H7 (cell line): ENCODE measurements at places on chromosomes 3 and 15. TPM values are rescaled to one million over a fixed set of nuclear protein-coding genes. Genes with fewer than 3 reads are reported as not detected.

The PTPRG gene
- total RNA-seq = 54.4 and 81.5 TPM in 2 replicates

The CLDN16 gene
- total RNA-seq = 0.96 and 1.6 TPM in 2 replicates

The GP5 gene
- not detected in 2 replicates for total RNA-seq

The COL8A1 gene
- total RNA-seq = 0.59 and 1.2 TPM in 2 replicates

The ADCY5 gene
- 2.4 and 5.1 TPM in 2 replicates for total RNA-seq

The ZNF609 gene
- 24.8 and 32.8 TPM in 2 replicates for total RNA-seq

The AMIGO3 gene
- total RNA-seq = 5.7 and 5.8 TPM in 2 replicates

The PARP15 gene
- not detected in 2 replicates for total RNA-seq

The FANCD2OS gene
- total RNA-seq = not detected in 2 replicates

The TTLL13 gene
- 0.07 and 0.14 TPM in 2 replicates for total RNA-seq

GRCh38 chr3:105747696-105748095, 121.1 kb downstream of the CBLB start:
- DNase-seq = no peak

DNA sequence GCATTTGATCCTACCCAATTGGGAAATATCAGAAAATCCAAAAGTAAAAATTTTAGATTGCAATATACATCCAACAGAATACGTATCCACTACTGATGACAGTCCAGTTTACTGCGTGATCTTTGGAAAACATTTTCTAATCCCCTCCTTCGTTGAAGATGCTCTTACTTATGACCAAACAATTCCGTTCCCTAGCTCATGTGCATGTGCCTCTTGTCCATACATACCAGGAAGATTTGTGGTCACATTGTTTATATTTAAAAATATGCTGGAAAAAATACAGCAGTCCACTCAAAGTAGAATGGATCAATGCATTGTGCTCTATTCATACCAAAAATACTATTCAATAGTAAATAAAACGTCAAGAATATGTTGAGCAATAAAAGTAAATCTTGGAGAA, 135.3 kb downstream of the CHL1 start:
- DNase-seq = no peak

GRCh38 chr3:156630081-156630772, 44.2 kb upstream of the TIPARP start:
- DNase-seq = peak; percentile 23

- DNase-seq = no peak
Observed at GRCh38 chr15:82890338-82890994, 62.1 kb downstream of the HOMER2 start.

GRCh38 chr3:147572970-147573340, 163.8 kb downstream of the ZIC1 start:
- DNase-seq = no peak

- no peak for DNase-seq
Observed at GRCh38 chr3:76203578-76203977, 418.2 kb upstream of the ZNF717 start.

DNA sequence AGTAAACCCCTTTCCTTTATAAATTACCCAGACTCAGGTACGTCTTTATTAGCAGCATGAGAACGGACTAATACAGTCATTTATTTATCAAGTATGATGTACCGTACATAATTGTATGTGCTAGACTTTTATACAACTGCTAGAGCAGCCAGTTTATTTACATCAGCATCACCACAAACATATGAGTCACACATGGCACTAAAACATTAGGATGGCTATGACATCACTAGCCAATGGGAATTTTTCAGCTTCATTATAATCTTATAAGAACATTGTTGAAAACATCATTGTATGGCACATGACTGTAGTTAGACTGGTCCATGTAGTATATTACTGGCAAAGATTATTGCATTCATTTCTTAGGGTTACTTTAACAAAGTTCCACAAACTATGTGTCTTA, 121.7 kb downstream of the ZMAT3 start:
- no peak for DNase-seq

DNA sequence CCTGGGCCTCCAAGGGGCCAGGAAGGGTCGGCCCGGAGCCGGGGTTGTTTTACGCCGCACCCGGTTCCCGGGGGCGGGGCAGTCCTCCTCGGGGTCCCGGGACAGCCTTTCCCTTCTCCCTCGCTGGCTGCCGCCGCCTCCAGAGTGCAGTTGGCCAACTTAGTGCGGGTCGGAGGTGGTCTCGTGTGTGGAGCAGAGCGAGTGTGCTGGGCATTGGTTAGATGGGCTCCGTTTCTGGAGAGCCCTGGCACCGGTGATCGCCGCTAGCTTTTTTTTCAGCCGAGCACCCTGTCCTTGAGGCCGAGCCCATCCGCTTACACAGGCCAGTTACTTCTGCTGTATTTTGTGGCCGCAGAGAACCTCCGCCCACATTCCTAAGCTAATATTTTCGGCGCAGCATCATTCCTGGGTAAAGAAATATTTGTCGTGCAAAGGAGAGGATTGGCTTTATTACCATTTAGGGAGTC, 585 bp downstream of the KIF23 start:
- peak; percentile 84 for DNase-seq

GRCh38 chr15:88223084-88223483, 33.5 kb downstream of the NTRK3 start:
- no peak for DNase-seq

DNA sequence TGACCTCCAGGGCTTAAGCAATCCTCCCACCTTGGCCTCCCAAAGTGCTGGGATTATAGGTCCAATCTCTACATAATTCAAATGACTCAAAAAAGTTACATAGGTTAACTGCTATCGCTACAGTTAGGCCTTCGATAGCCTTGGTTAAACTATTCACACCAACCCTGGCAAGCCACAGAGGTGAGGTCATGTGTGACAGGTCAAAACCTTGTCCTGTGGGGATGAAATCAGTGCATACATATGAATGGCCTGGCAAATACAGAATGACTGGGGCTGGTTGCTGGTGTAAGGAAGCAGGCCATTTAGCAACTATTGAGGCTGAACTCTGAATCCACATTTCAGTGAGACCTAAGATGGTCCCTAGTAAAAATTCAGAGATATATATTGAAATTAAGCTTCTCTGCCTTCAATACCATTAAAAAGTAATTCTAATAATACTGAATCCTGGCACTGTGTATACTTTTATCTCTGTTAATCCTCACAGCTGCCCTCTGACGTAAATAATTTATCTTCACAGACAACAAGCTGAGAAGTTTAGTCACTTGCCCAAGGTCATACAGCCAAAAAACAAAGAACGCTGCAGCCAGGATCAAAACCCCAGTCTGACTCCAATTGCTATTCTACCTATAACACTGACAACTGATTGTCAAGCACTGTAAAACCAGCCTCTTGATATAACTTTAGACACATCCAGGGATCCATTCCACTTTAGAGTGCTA, 35.3 kb downstream of the MKRN2 start:
- DNase-seq = no peak

GRCh38 chr3:155325263-155325835, 31.9 kb upstream of the STRIT1 start:
- no peak for DNase-seq

GRCh38 chr3:43964640-43965039, 273.9 kb downstream of the ABHD5 start:
- no peak for DNase-seq

DNA sequence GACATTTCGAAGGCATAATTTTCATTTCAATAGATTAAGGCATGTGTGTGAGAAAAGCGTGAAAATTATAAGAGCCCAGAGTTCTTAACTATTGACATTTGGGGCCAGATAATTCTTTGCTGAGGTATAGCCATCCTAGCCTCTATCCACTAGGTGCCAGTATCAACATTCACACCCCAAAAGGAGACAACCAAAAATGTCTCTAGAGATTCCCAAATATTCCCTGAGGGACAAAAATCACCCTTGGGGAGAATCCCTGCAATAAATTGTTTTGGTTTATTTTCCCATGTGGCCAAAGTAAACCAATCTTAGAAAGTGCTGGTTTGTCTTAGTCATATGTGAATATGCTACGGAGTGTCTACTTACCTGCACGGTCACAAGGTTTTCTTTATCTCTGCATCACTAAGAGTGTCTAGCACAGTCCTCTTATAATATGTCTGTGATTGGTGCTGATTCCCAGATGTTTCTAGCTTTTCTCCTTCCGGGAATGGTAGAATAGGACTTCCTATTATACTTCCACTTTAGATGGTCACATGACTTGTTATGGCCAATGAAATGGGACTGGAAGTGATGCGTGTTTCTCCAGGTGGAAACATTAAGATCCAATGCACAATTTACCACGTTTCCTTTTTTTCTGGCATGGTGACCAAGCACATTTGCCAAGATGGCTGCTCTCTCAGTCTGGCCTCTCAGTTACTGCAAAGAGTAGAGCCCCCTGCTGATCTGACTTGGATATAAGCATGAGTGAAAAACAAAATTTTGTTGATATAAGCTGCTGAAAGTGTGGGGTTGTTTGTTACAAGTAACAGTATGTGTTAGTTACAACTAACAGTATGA, 8.0 kb upstream of the KBTBD8 start:
- DNase-seq = no peak

DNA sequence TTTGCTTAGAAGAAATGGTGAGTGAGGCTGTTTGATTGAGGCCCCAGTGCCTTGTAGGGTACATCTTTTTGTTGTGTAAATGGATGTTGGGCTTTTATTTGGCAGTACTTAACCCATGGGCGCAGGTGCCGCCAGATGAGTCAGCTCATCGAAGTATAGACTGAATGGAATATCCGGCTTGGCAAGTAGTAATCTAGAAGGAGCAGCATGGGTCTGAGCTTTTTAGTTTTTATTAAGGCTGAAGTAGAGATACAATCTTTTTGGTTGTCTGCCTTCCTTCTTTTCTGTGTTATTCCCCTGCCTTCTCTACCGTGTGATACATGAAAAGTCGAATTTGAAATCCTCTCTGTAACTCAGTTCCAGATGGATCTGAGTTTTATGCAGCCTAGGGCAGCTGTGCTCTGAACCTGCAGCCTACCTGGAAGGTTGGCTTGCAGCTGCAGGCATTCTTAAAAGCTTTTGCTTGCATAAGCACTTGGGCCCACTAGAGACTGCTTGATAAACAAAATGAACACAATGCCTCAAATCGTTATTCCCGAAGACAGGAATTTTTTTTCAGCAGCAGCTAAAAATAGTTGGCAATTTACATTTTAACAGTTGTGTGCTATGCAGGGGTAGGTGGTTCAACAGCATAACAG, 177.5 kb upstream of the CGNL1 start:
- peak; percentile 21 for DNase-seq

GRCh38 chr15:94225616-94226015, 5.7 kb upstream of the MCTP2 start:
- no peak for DNase-seq

DNA sequence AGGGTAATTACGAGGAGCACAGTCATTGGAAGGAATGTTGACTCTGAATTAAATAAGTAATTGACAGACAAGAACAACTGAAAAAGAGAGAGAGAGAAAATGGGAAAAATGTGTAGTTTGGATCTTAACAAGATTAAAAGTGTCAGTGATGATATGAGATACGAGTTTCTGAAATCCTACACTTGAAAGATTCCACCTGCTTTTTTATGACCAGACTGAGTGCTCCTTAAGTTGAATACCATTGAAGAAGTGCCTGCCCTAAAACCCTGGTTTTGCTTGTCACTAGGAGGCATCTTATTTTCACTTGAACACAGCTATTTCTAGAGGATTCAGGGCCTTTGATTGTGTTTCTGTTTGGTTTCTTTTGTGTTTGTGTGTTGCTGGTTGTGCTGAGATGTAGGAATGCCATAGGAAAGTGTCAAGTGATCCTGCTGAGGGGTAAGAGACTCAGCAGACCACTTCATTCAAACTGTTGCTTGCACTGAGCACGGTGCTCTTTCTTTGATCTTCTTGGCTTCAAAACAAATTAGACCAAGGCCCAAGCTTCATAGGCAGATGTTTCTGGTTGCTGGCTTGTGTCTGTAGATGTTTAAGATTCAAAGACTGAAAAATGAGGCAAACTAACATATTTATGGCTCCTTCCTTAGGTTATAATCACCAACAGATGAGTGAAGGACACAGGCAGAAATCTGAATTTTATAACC, 17.2 kb upstream of the ABHD10 start:
- DNase-seq = no peak

GRCh38 chr3:101809178-101810021, 30.4 kb downstream of the NXPE3 start:
- peak; percentile 39 for DNase-seq

GRCh38 chr15:42499858-42500609, 4.6 kb downstream of the SNAP23 start:
- DNase-seq = no peak

DNA sequence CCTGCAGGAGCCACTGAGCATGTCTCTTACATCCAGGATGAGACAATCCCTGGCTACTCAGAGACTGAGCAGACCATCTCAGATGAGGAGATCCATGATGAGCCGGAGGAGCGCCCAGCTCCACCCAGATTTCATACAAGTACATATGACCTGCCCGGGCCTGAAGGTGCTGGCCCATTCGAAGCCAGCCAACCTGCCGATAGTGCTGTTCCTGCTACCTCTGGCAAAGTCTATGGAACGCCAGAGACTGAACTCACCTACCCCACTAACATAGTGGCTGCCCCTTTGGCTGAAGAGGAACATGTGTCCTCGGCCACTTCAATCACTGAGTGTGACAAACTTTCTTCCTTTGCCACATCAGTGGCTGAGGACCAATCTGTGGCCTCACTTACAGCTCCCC, 6.2 kb downstream of the MAP1A start:
- no peak for DNase-seq

- no peak for DNase-seq
Observed at GRCh38 chr3:17176757-17177156, 292.0 kb downstream of the PLCL2 start.
